RWPE1 (cell line): ENCODE measurements at places on chromosomes 6 and 20.

- no peak for DNase-seq
Measured at GRCh38 chr6:98433325-98434056, 400.9 kb upstream of the POU3F2 start.

GRCh38 chr6:52164319-52165094 lies 21.7 kb upstream of the IL17A start:
- no peak for DNase-seq

- no peak for DNase-seq
Measured at GRCh38 chr6:47034421-47034820, 7.7 kb downstream of the ADGRF1 start.

- peak; percentile 93 for DNase-seq
Measured at GRCh38 chr6:44058617-44059358, 68.5 kb downstream of the MRPL14 start.

- DNase-seq, result peak; percentile 52
Measured at GRCh38 chr6:83868639-83869038, 9.2 kb downstream of the CYB5R4 start.

DNA sequence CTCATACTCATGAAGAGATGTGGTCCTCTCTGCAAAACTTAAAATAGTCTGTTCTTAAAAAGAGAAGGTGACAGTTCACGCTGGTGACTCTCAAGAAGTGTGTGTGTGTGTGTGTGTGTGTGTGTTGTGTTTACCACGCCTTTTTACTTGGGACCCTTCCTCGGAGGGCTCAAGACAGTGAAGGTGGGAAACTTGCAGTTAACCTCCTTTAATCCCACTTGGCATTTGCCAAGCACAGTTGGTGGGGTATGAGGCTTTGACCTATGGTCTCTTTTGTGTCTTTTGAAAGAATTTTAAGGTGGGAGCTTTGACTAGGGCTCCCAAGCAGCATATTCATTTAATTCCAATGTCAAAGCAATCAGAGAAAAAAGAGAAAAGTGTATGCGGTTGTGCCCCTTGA lies 395.8 kb downstream of the TFAP2B start:
- no peak for DNase-seq

DNA sequence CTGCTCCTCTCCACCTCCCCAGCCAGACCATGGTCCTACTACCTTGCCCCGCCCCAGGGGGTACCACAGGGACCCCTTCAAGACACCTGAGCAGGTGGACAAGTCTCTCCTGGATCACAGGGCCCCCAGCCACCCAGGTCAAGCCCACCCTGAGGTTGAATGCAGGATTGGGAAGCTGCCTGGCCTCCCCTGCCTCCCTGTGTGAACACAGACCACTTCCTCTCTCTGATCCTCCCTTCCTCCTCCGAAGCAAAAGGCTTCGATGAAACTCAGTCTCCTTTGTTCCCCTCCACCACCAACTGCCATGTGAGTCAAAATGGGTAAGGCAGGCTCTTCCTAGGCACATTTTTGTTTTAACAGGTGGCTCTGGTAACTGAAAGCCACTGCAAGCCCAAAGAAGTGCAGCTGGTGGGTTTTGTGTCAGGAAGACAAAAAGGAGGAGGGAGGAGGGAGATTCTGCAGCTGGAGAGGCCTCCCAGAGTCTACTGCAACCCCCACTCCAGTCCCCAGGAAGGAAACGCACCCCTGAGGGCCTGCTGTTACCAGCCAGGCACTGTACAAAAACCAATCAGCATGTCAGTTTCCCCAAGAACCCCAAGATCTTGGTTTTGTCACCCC lies 5.4 kb downstream of the ADA start:
- DNase-seq, result no peak

GRCh38 chr20:434221-434620 lies 26.1 kb downstream of the RBCK1 start:
- no peak for DNase-seq

DNA sequence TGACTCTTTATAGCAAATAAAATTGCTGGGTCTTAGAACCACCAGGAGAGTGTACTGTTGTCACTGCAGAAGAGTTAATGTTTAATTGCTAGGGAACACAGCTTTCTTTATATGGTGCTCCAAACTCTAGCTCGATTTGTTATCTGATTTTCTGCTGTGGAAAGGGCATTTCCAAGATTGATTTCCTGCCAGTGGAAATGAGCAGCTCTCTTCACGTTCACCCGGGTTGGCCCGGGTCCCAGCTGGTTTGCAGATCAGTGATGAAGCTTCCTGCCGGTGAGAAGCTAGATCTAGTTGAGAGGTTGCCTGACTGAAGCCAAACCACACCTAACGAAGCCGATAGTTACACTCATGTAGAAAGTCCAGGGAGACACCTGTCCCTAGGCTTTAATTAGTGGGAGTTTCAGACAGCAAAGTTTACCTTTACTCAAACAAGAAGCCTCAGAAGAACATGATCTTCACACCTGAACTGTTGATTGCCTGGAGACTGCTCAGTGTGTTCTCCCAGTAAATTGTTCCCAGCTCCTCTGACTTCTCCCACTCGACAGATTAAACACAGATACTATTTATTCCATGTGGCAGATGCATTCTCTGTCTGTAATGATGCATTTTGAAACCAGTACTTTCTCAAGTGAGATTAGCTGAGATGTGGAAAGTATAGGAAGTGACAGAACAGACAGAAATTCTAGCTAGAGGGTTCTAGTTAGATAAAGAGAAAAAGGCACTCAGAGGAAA lies 27.8 kb downstream of the PAQR8 start:
- DNase-seq, result peak; percentile 26

GRCh38 chr6:133047065-133047665 lies 194.0 kb upstream of the EYA4 start:
- DNase-seq, result no peak

DNA sequence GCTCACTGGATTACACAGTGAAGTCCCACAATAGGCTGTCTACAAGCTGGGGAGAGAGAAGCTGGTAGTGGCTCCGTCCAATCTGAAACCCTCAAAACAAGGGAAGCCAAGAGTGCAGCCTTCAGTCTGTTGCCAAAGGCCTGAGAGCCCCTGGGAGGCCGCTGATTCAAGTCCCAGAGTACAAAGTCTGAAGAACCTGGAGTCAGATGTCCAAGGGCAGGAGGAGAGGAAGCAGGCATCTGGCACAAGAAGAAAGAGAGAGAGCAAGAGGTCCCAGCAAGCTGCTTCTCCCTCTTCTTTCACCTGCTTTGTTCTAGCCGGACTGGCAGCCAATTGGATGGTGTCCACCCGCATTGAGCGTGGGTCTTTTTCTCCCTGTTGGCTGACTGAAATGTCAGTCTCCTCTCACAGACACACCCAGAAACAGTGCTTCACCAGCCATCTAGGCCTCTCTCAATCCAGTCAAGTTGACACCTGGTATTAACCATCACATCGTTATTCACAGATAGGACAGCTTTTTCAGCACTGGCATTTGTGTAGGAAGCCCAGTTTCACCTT lies 51.2 kb downstream of the CRYBG1 start:
- no peak for DNase-seq

- no peak for DNase-seq
Measured at GRCh38 chr20:16143596-16143995, 429.7 kb downstream of the KIF16B start.

- no peak for DNase-seq
Measured at GRCh38 chr6:123480986-123481385, 155.8 kb downstream of the TRDN start.

GRCh38 chr6:25266456-25267100 lies 12.6 kb upstream of the CARMIL1 start:
- DNase-seq, result no peak

GRCh38 chr6:111805511-111806164 lies 67.6 kb downstream of the FYN start:
- DNase-seq, result no peak

DNA sequence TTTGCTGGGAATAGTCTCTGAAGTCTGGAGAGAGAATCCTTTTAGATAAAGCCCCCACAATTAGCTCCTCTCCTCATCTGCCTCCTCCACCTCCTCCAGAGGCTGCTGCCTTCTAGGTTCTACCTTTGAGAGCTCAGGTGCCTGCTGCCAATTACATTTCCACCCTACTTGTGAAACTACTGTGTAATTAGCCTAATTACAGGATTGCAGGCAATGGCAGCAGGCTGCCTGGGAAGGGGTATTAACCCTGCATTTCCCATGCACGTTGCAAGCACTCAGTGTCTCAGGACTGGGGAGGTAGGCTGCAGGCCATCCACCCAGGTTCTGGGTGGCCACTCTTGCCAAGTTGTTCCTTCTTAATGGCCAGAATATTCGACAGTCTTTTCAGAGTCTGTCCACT lies 215.6 kb upstream of the ZNF217 start:
- DNase-seq, result no peak

- DNase-seq, result no peak
Measured at GRCh38 chr20:63856098-63856511, 5.2 kb upstream of the ABHD16B start.

GRCh38 chr6:139572001-139572400 lies 197.6 kb upstream of the CITED2 start:
- no peak for DNase-seq

GRCh38 chr6:25027221-25027916 lies 91.6 kb upstream of the RIPOR2 start:
- no peak for DNase-seq

DNA sequence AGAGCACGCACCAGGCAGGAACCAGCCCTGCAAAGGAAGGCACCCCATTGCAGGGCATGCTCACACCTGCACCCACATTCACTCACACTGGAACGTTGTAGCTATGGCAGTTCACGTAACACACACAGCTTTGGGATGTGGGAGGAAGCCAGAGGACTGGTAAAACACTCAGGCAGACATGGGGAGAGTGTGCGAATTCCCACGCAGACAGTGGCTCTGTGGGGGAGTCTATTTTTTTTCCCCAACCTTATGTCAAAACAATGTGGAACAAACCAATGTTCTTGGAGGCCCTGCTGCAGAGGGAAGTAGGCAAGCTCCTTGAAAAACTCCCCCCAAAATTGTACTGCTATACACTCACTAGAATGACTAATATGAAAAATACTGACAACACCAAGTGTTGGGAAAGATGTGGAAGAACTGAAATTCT lies 91.0 kb downstream of the PPP1R14C start:
- DNase-seq, result no peak

GRCh38 chr6:134823710-134824034 lies 126.2 kb downstream of the ALDH8A1 start:
- DNase-seq, result no peak

GRCh38 chr6:54353975-54354374 lies 45.7 kb downstream of the TINAG start:
- no peak for DNase-seq

DNA sequence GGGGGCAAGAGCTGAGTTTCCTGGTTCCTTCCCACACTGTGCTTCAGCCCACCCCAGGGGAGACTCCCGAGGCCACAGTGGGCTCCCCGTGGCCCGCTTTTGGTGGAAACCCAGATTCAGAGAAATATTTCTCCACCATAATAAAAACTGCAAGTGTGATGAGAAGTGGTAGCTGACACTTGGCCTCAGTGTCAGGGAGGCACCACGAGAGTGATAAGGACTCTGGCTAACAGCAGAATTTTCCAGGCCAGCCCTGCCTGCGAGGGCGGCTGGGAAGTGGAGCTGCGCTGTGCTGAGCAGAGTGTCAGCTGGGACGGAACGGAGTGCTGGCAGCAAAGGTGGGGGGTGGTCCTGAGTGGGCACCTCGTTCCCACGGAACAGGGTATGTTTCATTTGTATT lies 22.5 kb downstream of the SPATA2 start:
- no peak for DNase-seq

DNA sequence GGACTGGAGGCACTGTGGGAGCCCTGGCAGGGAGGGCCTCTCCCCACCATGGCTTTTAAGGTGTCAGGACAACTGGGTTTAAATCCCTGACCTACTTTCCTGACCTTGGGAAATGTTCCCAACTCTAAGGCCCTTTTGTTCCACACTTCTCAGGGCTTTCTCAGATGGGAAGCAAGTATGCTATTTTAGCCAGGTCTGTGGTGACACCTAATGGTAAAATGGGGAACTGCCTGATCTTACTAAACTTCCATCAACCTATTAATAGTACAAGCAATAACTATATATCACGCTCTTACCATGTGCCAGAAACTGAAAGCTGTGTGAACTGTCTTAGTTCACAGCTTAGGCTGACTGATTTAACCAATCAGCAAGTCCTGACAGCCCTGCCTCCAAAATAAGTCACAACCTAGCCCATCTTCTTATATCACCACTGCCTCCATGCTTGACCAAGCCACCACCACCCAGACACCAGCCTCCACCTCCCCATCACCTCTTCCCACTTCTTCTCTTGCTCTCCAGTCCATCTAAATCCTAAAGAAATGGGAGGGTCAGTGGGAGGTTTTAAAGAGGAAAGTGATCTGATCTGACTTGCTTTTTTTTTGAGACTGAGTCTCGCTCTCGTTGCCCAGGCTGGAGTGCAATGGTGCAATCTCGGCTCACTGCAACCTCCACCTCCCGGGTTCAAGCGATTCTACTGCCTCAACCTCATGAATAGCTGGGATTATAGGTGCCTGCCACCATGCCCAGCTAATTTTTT lies 6.9 kb upstream of the BLCAP start:
- peak; percentile 70 for DNase-seq

DNA sequence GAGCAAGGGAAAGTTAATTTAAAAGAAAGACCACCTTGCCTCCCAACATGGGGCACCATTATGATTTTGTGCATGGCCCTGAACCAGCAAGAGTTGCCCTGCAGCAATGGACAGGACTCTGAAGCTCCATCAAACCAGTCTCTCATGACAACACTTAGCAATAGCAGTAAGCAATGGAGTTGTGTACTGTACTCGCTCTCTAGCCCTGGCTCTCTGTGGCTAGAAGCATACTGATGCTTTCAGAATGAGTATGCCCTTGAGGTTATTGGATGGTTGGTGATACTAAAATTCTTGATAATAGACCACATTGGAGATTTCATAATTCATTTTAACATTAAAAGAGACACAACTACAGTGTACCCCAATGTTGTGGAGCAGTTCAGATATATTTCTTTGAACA lies 23.2 kb upstream of the LMBRD1 start:
- DNase-seq, result no peak

DNA sequence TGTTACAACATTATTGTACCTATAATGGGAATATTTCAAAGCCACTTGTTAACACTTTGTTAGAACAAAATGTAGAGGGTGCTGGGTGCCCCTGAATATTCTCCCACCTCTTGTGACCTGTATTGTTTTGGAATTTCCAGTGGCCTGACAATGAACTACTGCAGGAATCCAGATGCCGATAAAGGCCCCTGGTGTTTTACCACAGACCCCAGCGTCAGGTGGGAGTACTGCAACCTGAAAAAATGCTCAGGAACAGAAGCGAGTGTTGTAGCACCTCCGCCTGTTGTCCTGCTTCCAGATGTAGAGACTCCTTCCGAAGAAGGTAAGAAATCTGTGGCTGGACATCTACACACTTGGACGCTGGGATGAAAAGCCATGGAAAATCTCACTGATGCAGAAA lies 28.9 kb downstream of the PLG start:
- DNase-seq, result peak; percentile 4

GRCh38 chr6:118391086-118391485 lies 157.0 kb upstream of the PLN start:
- no peak for DNase-seq

- peak; percentile 79 for DNase-seq
Measured at GRCh38 chr6:3139090-3139903, 18.0 kb downstream of the TUBB2A start.

DNA sequence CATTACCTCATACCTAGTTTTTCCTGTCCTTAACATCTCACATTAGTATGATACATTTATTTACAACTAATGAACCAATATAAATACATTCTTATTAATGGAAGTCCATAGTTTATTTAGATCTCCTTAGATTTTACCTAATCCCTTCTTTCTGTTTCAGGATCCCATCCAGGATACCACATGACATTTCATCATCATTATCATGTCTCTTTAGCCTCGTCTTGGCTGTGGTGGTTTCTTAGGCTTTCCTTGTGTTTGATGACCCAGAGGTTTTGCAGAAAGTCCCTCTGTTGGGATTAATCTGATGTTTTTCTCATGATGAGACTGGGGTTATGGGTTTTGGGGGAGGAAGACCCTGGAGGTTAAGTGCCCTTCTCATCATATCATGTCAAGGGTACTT lies 89.3 kb upstream of the IYD start:
- DNase-seq, result no peak
